ENCODE measurements at places on chromosomes 4 and X. TPM values are rescaled to one million over a fixed set of nuclear protein-coding genes. Genes with fewer than 3 reads are reported as not detected.

CT45A5 gene
- not detected for total RNA-seq

NPNT gene
- under 0.01 TPM for total RNA-seq

PCDH18 gene
- 0.22 TPM for total RNA-seq

RASSF6 gene
- total RNA-seq, result not detected

GYPA gene
- not detected for total RNA-seq

CTAG1B gene
- total RNA-seq, result not detected

PTCHD1 gene
- not detected for total RNA-seq

HTRA3 gene
- 1.2 TPM for total RNA-seq

USP26 gene
- total RNA-seq, result not detected

LGI2 gene
- not detected for total RNA-seq

MAGED4B gene
- 15.5 TPM for total RNA-seq

MAPK10 gene
- total RNA-seq, result under 0.01 TPM

DNA sequence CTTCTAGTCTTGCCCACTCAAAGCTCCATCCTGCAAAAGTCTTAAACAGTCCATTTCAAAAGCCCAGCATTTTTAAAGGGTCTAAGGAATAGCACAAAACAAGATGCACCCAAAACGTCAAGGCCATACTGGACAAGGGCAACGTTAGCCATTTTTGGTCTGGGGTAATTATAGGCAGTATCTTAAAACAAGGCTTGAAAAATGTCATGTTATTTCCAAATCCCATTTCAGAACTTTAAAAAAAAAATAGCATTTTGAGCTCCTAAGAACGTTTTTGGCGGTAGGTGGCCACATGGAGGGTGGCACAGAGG is 584 bp upstream of the TMEM165 start:
- no peak for DNase-seq

DNA sequence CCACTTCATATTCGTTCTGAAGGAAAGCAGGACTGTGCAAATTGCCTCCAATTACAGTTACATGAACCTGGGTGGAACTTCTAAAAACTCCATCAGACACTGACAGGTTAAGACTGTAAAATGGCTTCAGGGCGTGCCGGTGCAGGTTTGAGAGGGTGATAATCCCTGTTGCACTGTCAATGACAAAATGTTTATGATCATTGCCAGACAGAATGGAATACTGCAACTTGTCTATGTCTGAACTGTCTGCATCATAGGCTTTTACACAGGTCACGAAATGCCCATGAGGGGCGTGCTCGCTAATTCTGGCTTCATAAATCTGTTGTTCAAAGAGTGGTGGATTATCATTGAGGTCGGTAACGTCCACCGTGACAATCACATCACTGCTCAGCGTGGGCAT is 63.7 kb upstream of the MTNR1A start:
- DNase-seq, result no peak

DNA sequence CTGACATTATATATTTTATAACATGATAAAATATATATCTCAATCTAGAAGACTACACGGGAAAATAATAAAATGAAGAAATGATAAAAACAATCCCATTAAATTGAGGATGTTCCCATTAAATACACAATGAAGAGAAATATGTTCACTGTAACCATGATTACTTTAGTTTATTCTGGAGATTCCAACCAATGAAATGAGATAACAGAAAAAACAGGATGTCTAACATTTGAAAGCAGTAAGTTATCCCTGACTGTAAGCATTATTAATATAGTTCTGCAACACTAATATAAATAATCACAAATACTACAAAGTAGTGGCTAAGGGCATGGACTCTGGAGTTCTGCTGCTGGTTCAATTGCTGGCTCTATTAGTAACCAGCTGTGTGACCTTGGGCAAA is 169.4 kb downstream of the RNF150 start:
- no peak for DNase-seq

GRCh38 chr4:48901196-48901595 is 5.4 kb downstream of the OCIAD2 start:
- no peak for DNase-seq

DNA sequence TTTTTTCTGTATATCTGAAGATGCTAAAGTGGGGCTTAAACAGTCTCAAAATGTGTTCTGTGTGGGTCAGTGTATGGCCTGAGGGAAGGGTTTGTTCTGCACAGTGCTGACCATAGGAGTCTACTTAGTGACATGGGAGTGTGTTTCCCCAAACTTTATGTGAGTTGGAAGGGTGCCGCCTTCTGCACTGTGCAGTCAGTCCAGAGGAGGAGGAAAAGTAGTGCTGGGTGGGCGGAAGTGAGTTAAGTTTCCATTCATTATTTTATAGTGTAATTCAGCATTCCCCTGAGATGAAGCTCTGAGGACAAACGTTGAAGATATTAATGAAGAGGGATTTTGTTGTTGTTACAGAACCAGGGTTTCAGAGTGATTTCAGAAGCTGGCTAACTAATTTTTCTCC is 2.9 kb downstream of the CHST7 start:
- peak; percentile 20 for DNase-seq

GRCh38 chr4:2178986-2179385 is 62.9 kb downstream of the HAUS3 start:
- no peak for DNase-seq

DNA sequence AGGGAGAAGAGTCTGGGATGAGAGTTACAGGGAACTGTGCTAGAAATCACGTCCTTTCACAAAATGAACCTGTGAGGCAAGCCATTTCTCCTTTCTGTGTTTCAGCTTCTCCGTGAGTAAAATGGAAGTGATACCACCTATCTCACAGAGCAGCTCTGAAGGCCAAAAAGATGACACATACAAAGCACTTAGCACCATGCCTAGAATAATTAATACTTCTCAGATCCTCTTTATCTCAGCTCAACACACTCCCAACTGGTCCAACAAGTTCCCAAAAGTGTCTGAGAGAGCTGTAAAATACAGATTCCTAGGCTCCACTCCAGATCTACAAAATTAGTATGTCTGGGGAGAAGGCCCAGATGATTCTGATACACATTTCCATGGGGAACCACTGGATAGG is 38.3 kb downstream of the LHFPL1 start:
- no peak for DNase-seq

GRCh38 chr4:105193536-105193935 is 46.9 kb downstream of the TET2 start:
- no peak for DNase-seq

DNA sequence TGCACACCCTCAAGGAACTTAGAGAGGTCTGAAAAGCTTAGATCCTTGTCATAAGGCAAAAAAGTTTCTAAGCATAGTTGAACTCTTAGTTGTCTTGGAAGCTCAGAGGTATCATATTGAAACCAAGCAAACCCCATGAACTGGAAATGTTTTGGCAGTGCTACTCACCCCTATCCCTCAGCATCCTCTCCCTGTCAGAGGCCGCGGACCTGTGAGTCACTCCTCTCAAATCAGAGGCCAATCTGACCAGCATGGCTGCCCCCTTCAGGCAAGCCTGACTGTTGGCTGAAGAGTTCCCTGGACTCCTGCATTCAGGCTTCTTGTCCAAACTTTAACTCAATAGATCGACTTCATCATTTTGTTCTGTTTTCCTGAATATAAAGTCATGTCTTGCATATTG is 69.4 kb downstream of the KCNIP4 start:
- DNase-seq, result peak; percentile 17

- no peak for DNase-seq
These were observed 2375.1 kb upstream of the AGA start for GRCh38 chr4:179817317-179817716.

GRCh38 chr4:74796631-74797030 is 2.3 kb upstream of the BTC start:
- DNase-seq, result no peak

DNA sequence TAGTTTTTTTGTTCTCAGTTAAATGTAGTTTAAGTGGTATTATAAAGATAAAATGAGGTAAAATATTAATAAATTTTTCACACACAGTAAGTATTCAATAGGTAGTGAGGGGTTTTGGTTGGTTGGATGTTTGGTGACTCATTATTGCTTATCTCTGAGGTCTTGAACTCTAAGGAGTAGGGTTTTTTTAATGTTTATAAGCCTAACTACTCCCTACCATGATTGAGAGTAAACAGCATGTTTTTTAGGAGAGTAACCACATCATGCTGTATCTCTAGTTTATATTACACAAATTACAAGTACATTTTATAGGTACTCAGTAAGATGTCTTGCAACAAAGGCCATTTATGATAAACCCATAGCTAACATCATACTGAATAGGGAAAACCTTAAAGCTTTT is 181.6 kb downstream of the MAPK10 start:
- no peak for DNase-seq

- peak; percentile 98 for DNase-seq
These were observed 220.4 kb downstream of the SPRY1 start for GRCh38 chr4:123616951-123617461.

DNA sequence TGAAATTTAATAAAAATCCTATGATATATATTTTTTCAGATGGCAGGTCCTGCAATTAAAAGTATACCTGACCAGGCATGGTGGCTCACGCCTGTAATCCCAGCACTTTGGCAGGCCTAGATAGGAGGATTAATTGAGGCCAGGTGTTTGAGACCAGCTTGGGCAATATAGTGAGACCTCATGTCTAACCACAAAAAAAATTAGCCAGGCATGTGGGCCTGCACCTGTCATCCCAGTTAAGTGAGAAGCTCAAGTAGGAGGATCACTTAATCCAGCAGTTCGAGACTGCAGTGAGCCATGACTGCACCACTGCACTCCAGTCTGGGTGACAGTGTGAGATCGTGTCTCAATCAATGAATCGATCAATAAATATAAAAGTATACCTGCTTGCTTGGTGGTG is 2.5 kb downstream of the OCIAD2 start:
- DNase-seq, result no peak
